ENCODE measurements at places on chromosomes 4 and X.

DNA sequence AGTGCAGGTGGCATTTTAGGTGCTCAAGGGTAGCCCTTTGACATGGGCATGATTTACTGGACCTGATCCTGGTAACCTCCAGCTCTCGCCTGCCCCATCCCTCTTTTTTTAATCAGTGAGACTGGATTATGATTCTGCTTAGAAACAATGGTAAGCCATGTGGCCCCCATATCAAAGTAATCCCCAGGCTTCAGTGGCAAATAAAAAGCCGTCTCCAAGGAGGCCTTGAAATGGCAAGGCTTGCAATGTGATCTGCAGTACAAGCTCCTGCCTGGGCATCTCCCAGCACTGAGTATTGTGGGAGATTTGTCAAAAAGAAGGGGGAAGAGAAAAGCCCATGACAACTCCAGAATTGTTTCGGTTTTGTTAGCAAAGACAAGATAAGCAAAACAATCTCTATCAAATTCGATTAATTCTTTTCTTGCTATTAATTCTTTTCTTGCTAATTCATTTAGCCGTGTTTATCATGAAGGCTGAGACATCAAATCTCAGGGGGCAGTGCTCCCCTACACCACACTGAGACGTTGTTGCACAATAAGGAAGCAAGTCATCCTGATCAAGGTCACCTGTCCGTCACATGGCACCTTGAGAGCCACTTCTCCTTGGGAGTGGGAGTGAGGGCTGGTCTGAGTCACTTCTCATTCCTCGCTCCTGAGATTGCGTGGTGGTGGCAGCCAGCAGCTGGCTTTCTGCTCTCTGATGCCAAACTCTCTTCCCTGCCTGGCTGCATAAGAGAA is 312.7 kb upstream of the GATB start:
- peak; percentile 49 for DNase-seq

DNA sequence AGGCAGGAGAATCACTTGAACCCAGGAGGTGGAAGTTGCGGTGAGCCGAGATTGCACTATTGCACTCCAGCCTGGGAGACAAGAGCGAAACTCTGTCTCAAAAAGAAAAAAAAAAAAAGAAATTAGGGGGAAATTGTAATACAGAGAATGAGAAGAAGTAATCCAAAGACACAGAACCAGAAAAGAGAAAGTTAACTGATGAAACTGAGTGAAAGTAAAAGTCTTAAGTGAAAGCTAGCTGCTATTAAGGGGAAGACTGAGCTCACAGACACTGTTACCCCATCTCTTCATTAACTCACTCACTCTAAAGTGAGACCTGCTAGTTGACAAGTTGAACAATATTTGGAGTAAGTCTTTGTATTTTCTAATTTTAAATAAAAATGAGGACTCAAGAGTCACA is 763.0 kb upstream of the PCDH10 start:
- DNase-seq, result no peak

DNA sequence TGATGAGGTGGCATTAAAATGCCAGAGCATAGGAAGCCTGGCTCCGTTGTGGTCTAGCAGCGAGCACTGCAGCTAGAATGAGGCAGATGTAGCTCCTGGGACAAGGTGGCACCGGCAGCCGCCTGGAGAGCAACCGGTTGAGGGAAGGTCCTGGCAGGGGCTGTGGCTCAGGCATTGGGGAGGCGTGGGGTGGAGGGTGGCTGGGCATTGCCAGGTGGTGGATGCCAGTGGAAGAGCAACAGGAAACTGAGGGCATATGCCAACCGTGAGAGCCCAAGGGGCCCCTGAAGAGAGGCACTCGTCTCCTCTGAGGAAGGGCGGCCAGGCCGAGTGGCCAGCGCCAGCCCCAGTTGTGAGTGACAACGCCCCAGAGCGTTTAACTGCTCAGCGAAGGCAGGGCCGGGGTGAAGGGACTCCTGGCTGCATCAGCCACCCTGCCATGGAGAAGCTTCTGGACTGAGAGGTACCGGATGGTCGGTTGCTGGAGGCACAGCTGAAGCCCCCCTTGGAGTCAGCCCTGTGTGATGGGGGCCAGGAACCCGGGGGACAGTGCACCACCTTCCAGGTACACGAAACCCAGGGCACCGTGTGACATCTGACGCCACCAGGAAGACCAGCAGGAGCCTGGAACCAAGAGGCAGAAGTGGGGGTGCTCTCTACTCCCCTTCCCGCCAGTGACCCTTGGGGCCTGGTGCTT is 13.2 kb upstream of the PDE6B start:
- DNase-seq, result no peak

DNA sequence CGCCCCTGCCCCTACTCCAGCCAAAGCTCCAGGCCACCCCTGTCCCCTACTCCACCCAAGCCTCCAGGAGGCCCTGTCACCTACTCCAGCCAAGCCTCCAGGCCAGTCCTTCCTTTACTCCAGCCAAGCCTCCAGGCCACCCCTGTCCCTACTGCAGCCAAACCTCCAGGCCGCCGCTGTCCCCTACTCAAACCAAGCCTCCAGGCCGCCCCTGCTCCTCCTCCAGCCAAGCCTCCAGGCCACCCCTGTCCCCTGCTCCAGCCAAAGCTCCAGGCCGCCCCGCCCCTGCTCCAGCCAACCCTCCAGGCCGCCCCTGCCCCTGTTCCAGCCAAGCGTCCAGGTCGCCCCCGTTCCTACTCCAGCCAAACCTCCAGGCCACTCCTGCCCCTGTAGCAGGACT is 5.1 kb upstream of the ASMT start:
- DNase-seq, result no peak

DNA sequence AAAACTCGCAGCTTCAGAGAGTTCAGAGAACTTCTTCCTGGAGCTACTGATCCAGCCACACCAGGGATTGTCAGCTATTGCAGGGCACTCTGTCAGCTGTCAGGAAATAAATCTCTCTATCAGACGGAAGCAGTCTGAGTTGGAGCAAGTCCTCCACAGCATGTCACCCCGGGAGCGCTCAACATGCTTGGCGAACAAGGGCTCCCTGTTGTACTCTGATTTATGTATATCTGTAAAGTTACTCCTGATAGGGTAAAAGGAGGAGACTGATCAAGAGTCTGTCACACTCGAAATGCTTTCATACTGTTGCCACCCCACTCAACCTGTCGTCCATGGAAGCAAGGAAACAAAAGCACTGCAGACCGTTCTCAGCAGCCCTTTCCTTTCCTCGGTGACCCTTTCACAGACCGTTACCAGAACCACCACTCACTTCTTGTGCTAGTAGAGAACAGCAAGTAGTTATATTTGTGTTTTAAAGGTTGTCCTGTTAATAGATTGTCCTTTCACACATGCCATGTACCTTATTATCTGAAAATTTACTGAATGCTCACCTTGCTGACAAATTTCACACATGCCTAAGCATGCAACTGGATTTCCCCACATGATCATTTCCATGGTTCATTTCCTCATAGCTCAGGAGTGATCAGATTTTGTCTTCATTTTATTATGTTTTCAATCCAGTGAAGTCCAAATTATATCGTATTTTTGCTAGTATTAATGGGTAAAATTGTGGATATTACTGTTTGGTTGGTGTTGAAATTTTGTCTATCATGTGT is 2108.9 kb upstream of the TENM3 start:
- no peak for DNase-seq
